Left ventricle myocardium inferior (tissue), 1 donor: ENCODE measurements at places on chromosomes 2 and 18. TPM values are rescaled to one million over a fixed set of nuclear protein-coding genes. Genes with fewer than 3 reads are reported as not detected.

DNA sequence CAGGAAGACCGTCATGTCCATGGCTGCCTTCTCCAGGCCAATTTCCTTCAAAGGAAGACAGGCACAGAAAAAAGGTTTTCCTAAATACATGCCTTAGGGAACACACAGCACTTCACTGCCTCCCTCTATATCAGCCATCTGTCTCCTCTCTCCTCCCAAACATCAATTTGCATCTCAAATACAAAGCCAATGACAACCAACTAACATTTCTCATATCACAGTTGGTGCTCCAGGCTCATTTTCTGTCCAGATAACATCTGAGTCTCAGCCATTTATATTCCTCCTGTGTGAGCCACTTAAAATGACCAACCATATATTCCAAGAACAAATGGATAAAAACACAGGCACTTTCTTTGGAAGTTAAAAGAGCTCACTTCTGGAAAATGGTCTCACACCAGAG, 62.5 kb upstream of the ACAA2 start:
- H3K4me3 ChIP-seq: no peak overlapping the region
- H3K4me1 ChIP-seq: no peaks in the 10 kb centered on the region
- no peaks in the 10 kb centered on the region for H3K36me3 ChIP-seq
- H3K27me3 ChIP-seq: peaks cover 62% of the 10 kb centered on the region

GRCh38 chr2:72755647-72756423, 70.0 kb downstream of the EXOC6B start:
- H3K4me3 ChIP-seq: no peak overlapping the region
- H3K4me1 ChIP-seq: peaks cover 79% of the 10 kb centered on the region
- no peaks in the 10 kb centered on the region for H3K27me3 ChIP-seq
- H3K27ac ChIP-seq: peak overlapping the region; percentile 76

- peak; percentile 25 for DNase-seq
- peak overlapping the region; percentile 67 for H3K27ac ChIP-seq
- peaks cover 30% of the 10 kb centered on the region for H3K4me1 ChIP-seq
- H3K36me3 ChIP-seq: peaks cover 24% of the 10 kb centered on the region
- H3K4me3 ChIP-seq: no peak overlapping the region
Measured at GRCh38 chr2:43276962-43277391, 50.6 kb upstream of the ZFP36L2 start.

DNA sequence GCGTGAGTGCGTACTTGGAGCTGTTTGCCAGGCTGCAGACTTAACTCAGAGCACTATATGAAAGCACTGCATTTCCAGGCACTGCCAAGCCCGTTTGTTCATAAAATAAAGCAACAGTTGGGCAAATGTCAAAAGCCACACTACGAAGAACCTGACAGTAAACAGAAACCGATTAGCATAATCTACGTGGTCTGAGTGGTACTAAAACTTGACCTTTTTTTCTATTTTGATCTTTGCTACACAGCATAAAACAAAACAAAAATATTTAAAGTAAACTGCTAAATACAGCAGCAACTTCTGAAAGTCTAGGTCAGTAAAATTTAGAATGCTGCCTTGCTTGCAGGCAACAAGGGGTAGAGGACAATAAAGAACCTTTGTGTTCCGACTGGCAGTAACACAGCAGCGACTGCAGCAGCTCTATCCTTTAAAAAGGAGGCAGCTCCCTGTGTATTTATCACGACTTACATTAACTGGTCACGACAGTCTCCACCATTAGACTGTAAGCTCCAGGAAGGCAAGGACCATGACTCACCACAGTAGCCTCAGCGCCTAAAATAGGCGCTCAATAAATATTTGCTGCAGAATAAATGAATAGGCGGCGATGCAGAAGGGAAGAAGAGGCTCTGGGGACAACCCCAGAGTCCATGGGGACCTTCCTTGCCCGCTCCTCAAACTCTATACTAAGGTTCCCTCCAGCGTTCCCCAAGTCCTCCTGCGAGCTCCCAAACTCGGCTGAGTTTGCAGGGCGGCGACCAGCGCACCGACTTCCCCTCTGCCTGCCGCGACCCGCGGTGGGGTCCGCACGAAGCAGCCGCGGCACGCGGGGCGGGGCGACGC, 902 bp downstream of the SS18 start:
- H3K4me3 ChIP-seq: peak overlapping the region; percentile 87
- H3K36me3 ChIP-seq: peaks cover 14% of the 10 kb centered on the region
- no peak for DNase-seq
- H3K27me3 ChIP-seq: no peaks in the 10 kb centered on the region
- H3K4me1 ChIP-seq: peaks cover 46% of the 10 kb centered on the region
- peak overlapping the region; percentile 98 for H3K27ac ChIP-seq

GRCh38 chr2:100639588-100640390, 77.0 kb downstream of the PDCL3 start:
- no peaks in the 10 kb centered on the region for H3K4me1 ChIP-seq
- no peak overlapping the region for H3K4me3 ChIP-seq
- peaks cover 37% of the 10 kb centered on the region for H3K27me3 ChIP-seq

DNA sequence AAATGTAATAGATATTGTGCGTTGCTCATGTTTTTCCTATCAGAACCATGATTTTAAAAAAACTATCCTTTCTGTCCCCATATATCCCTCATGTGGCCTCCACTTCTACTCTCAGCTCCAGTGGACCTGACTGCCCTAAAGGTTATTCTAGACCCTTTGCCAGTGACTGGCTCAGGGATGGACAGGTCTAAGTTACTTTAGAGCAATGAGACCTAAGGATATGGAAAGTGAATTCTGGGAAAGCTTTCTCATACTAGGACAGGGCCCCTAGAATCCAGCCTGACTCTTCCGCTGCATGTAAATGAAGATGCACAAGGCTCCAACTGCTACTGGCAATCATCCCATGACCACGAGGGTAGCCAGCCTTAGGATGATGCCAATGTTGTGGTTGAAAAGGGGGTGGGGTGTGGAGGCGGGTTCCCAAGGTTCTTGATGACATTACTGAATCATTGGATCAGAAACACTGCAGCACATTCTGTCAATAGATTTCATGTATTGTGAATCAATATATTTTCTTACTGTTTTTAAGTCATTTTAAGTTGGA, 21.3 kb downstream of the C2orf69 start:
- no peak overlapping the region for H3K27ac ChIP-seq
- no peak overlapping the region for H3K4me3 ChIP-seq
- peaks cover 42% of the 10 kb centered on the region for H3K36me3 ChIP-seq
- no peaks in the 10 kb centered on the region for H3K27me3 ChIP-seq
- DNase-seq: no peak
- peaks cover 3% of the 10 kb centered on the region for H3K4me1 ChIP-seq

GRCh38 chr2:206452242-206452641, 8.9 kb downstream of the ADAM23 start:
- peak overlapping the region; percentile 80 for H3K27ac ChIP-seq
- DNase-seq: no peak
- no peak overlapping the region for H3K4me3 ChIP-seq
- peaks cover 3% of the 10 kb centered on the region for H3K36me3 ChIP-seq
- peaks cover 29% of the 10 kb centered on the region for H3K4me1 ChIP-seq

DNA sequence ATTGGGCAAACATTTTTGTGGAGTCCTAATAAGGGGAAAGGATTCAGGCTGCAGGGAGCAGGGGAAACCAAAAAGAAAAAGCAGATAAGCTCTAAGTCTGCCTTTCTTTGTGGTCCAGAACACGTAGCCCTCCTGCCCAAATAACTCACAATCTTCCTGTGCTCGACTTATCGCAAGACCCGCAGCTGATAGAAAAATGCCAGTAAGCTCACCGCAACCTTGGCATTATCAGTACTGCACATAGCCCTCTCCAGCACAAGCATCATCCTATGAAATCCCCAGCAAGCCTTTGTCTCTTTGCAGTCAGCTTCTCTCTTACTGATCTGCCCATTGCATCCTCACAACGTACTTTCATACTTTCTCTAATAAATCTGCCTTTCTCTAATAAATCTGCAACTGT, 202.4 kb upstream of the HNRNPA3 start:
- H3K36me3 ChIP-seq: no peaks in the 10 kb centered on the region
- H3K4me3 ChIP-seq: no peak overlapping the region
- H3K4me1 ChIP-seq: no peaks in the 10 kb centered on the region
- no peak overlapping the region for H3K27ac ChIP-seq
- peaks cover 9% of the 10 kb centered on the region for H3K27me3 ChIP-seq

DNA sequence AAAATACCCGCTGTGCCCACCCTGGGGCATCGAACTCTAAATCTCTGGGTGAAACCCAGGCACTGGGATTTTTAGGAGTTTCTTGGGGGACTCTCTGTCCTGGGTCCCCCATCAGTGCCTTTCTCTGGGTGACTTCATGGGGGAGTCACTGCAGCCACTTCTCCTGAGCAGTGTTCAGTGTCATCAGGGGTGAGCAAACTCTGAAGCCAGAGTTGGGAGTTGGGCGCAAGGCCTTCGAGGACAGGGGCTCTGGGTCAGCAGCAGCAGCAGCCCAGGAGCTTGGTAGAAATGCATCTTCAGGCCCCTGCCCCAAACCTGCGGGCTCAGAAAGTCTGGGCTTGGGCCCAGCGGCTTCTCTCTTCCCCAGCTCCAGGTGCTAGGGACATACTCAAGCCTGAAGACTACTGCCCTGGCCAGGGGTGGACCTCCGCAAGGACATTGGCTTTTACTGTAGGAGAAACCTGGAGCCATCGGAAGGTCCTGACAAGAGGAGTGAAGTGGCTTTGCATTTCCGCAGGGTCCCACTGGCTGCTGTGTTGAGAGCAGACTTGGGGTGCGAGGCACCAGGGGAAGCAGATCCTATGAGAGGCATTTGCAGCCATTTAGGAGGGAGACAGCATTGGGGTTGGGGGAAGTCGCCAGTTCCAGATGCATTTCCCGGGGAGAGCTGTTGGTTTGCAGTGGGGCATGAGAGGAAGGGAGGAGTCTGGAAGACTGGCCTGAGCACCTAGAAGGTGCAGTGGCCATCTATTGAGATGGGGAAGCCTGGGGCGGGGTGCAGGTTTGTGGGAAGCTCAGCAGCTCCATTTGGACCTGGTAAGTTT, 51.5 kb upstream of the FAHD2A start:
- no peak overlapping the region for H3K27ac ChIP-seq
- H3K36me3 ChIP-seq: no peaks in the 10 kb centered on the region
- no peak for DNase-seq
- no peak overlapping the region for H3K4me3 ChIP-seq
- peaks cover 8% of the 10 kb centered on the region for H3K27me3 ChIP-seq
- H3K4me1 ChIP-seq: peaks cover 19% of the 10 kb centered on the region

Gene CDK15
- total RNA-seq: 0.16 TPM

Gene STPG4
- total RNA-seq: not detected

Gene SERPINB7
- total RNA-seq: not detected

Gene CBLN2
- not detected for total RNA-seq

Gene ZCCHC2
- total RNA-seq: 13.1 TPM

Gene RFTN2
- total RNA-seq: 5.6 TPM
